ENCODE measurements at places on chromosomes 7 and 10.
A peak's percentile ranks its signal among the peaks of the same experiment; 100 is the strongest.

DNA sequence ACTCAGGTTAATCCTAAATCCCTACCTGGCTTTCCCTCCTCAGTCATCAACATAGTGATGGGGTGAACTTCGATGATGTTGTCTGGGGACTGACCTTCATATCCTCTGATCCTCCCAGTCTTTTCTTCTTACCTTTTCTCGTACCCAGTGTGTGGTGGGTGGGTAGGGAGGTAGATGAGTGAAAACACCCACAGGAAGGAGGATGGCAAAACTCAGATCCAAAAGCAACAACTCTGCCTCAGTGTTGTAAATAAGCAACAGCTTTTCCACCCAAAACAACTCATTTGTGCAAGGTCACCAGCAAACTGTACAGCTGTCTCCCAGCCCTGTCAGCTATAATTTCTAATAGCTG is 38.6 kb downstream of the VOPP1 start:
- DNase-seq: no peak

- no peak for DNase-seq
Observed at GRCh38 chr7:150323682-150324372, 482 bp upstream of the ACTR3C start.

GRCh38 chr7:41696323-41696916 is 6.5 kb downstream of the INHBA start:
- peak; percentile 64 for DNase-seq

- peak; percentile 28 for DNase-seq
Observed at GRCh38 chr7:112084520-112084971, 121.7 kb downstream of the DOCK4 start.

GRCh38 chr7:69277366-69277765 is 320.9 kb upstream of the AUTS2 start:
- DNase-seq: no peak

GRCh38 chr10:77187376-77187999 is 450.1 kb downstream of the KCNMA1 start:
- no peak for DNase-seq

GRCh38 chr7:12287901-12288300 is 76.8 kb downstream of the TMEM106B start:
- DNase-seq: no peak

GRCh38 chr7:50221028-50221427 is 83.5 kb upstream of the IKZF1 start:
- no peak for DNase-seq

DNA sequence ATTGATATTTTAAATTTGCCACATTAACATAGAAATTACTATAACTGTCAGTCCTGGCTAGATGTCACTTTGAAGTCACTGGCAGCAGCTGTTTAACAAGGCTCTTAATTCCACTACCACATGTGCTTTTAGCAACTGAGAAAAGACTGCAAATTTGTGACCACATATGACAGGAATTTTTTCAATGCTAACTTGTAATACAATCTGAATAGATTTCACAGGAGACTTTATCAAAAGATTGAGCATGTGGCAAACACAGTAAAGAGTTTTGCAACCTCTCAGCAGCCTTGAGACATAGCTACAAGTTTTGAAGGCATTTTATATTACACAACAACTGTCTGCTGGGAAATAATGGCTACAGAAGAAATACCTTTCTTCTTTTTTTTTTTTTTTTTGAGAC is 73.0 kb downstream of the MICU1 start:
- peak; percentile 74 for DNase-seq

GRCh38 chr7:30732606-30733005 is 19.3 kb upstream of the INMT start:
- no peak for DNase-seq

DNA sequence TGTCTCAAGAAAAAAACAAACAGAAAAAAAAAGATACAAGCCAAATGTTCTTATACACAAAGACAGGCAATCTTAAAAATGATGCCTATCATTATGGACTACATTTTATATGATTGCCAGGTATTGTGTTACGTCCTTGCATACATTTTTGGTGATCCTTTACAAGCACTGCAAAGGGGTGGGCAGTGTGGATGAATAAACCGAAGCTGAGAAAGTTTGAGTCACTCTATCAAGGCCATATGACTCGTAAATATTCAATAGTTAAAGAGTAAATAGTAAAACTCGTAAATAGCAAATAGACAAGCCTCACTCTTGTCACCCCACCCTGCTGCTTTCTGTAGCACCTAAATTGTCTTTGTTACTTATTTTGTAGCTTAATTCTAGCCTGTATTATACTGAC is 326.2 kb downstream of the FRMD4A start:
- no peak for DNase-seq

DNA sequence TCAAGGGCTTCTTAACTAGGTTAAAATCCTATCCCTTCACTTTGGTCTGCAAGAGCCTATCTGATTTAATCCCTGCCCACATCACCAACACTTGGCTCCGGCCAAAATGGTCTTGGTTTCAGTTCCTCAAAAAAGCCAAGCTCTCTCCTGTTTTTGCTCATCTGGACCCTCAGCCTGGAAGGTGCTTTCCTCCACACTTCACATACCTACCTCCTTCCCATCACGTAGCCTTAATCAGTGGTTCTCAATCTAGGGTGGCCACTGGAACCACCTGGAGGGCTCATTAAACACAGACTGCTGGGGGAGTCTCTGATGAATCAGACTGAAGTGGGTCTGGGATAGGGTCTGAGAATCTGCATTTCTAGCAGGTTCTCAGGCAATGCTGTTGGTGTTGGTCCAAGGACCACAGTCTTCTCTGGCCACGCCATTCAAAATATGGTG is 227.0 kb upstream of the AOAH start:
- no peak for DNase-seq

GRCh38 chr7:149494738-149495368 is 2.8 kb downstream of the ZNF746 start:
- DNase-seq: no peak

DNA sequence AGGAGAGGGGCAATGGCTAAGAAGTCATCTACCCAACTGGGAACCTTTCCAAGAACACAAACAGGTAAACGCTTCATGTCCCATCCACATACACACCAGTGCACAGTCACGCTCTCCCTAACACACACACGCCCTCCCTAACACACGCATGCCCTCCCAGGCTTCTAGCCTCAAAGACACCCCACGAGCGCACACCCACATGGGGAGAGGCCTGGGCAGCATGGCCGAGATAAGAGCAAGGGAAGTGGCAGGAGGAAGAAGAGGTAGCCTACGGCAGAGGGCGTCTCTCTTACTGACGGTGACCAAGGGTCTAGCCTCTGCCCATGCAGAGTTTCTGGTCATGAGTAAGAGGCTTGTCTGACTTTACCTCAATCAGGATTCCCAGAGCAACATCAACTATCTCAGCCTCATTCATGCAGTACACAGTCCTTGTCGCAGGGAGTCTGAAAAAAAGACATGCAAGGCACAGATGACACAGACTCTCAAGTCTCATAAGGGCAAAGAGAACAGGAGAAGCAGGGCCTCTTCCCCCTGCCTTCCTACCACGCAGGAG is 3.1 kb downstream of the CYREN start:
- DNase-seq: no peak

DNA sequence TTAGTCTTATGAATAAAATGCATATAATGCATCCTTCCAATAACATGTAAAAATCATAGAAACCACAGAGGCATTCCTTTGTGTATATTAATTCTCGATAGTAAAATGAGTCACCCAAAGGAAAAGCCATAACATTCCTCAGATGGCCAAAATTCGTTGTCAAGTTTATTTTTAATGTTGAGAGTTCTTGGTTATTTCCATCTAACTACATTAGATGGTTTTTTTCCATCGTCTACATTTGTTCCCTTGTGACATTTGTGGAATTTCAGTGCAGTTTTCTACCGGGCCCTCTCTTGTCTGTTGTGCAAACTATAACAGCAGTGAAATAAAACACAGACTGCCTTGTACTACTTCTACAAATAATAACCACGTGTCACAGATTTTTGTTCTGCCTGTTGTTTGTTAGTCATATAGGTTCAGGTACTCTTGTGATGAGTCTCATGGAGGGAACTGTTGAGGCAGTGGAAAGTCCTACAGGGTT is 54.7 kb upstream of the CCAR1 start:
- peak; percentile 83 for DNase-seq

Measured in skeletal muscle cell (primary cell).